AG20443 (cell line): ENCODE measurements at places on chromosomes 16 and 17.
A peak's percentile ranks its signal among the peaks of the same experiment; 100 is the strongest.

GRCh38 chr16:66653581-66654350 lies 42.8 kb downstream of the CMTM4 start:
- no peak for DNase-seq

GRCh38 chr17:67922503-67922902 lies 73.8 kb downstream of the C17orf58 start:
- DNase-seq: no peak

GRCh38 chr17:2450016-2450650 lies 49.3 kb upstream of the MNT start:
- no peak for DNase-seq

GRCh38 chr17:1239210-1239609 lies 31.0 kb upstream of the BHLHA9 start:
- no peak for DNase-seq

DNA sequence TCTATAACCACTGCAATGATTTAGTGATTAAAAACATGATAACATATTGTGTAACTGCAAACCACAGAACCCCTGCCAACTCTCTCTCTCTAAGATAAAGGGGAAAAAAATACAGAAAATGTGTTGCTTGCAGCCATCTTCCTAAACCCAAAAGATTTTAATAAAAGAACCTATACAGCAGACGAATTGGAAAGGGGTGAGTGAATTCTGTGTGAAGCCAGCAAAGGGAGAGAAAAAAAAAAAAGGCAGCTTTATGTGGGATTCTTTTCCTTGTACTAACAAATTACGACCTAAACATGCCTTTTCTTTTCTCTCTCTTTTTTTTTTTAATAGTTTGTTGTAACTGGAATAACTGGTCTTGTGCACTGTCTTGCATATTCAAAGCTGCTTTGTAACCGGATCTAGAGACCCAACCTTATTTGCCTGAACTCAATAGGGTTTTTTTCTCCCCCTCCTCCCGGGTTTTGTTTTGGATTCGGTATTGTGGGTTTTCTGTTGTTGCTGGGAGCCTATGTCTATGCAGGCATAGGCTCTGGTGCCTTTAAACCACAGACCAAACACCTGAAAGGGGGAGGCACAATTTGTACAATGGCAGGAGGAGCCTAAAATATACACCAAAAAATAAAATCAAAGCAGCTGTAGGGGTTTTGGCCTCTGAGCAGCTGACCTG lies 7.0 kb upstream of the ZFHX3 start:
- DNase-seq: no peak

DNA sequence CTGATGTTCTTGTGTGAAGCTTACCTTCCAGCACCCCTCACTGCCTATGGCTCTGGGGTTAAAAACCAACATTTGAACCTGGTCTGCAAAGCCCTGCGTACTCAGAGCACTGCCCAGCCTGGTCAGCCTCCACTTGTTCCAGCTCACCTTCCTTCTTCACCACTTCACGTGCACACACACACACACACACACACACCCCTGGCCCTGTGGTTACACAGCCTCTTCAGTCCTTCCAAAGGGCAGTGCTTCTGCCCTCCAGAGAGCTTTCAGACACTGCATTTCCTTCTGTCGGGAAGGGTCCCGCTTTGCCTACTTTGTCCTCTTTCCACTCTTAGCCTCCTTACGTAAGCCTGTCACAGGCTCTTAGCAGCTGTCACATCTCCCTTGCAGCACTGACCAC lies 9.6 kb upstream of the TMEM220 start:
- DNase-seq: no peak

GRCh38 chr17:17812211-17813054 lies 24.4 kb downstream of the SREBF1 start:
- DNase-seq: peak; percentile 91

- DNase-seq: no peak
These were observed 2.7 kb downstream of the PRSS53 start for GRCh38 chr16:31085873-31086628.

- DNase-seq: no peak
These were observed 35.6 kb downstream of the NEUROD2 start for GRCh38 chr17:39572121-39572520.

DNA sequence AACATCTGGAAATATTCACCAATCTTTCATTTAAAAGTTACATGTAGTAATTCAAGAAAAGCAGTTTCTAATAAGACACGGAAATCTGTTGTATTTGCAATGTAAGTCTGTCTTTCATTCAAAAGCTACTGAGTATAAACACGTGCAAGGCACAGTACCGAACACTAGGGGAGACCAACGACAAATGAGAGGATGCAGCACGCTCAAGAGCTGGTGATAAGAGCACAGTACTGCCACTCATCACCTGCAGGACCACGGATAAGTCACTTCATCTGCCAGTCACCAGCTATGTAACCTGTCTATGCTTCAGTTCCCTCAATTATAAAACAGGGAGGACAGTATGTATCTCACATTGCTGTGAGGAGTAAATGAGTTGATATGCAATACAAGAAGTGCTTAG lies 67.1 kb downstream of the CLEC18A start:
- DNase-seq: no peak

- no peak for DNase-seq
These were observed 66.3 kb downstream of the CHD9 start for GRCh38 chr16:53121043-53121620.

DNA sequence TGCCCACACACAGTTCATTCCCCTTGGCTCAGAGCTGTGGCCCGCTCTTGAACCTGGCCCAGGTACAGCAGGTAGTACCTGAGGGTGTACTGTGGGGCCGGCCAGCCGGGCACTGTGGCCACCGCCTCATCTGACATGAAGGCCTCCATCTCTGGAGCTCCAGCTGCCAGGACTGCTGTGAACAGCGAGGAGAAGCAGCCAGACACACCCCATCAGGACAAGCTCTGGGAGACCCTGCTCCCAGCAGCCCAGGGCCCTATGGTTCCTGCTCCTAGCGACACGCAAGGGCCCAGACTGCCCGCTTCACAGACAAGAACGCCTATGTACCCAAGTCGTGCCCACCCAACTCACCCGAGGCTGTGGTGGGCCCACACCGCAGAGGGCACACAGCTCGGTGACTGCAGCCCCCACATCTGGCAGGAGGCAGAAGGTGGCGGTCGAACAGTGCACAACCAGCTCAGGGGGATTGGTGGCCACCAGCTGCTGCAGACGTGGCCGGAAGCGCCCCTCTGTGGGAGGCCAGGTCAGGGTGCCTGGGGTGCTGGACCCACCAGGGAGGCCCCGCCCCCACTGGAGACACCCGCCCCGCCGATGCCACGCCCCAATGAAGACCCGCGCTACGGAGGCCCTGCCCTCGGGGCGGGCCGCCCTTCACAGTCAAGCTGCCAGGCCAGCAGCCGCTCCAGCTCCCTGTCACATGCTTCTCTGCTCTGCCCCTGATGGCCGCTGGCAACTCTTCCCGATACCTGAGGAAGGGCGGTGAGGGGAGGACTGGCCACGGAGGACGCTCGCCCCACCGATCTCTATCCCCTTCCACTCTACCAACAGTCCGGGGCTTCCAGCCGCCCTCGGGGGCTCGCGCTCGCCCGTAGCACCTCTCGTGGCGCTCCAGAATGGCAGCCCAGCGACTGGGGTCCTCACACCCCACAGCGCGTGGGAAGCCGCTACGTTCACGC lies 1.1 kb upstream of the STUB1 start:
- DNase-seq: peak; percentile 40

GRCh38 chr16:69405757-69406156 lies 18.7 kb upstream of the CYB5B start:
- no peak for DNase-seq

DNA sequence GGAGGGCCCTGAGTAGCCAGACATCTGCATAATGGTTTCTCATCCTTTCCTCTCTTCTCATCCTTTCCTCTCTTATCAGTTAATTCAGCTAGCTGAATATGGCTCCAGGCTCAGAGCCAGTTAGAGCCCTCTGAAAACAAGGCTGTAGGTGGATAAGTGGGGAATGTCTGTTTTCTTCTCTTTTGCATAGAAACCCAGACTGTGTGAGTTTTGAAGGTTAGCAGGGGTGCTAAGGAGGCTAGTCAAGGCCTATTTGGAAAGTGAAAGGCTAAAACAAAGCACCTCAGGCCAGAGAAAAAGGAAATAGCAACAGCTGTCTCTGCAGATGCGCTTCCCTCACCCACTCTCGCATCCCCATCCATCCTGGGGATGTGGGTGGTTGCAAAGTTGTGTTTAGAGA lies 420.9 kb downstream of the SHISA9 start:
- no peak for DNase-seq

GRCh38 chr16:81179219-81179618 lies 59.3 kb upstream of the BCO1 start:
- no peak for DNase-seq

DNA sequence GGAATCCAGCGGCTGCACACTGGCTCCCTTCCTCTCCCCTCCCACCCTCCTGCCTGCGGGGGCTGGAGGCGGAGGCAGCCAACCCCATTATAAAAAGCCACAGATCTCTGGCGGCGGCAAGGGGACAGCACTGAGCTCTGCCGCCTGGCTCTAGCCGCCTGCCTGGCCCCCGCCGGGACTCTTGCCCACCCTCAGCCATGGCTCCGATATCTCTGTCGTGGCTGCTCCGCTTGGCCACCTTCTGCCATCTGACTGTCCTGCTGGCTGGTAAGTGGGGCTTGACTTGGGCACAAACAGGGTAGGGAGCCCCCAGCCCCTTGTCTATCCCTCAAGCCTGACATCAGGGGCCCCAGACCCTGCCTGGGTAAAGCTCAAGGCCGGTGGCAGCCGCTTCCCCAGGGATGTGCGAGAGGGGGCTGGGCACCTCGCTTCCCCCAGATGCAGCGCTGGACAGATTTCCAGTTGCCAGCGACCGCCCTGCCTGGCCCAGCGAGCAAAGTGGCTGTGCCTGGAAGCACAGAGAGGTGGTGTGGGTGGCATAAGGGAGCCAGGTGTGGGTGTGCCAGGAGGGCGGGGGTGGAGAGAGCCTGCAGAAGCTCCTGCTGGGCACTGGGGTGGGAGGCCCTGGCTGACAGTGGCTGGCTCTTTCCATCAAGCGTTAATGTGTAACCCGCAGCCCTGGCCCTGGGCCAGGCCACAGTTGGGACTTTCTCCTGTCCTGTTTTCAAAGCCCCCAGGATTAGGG lies at the start of gene CX3CL1:
Gene CX3CL1, plus strand, starts transcription at position 119 of the 745 bp plus-strand sequence. Its CDS starts 79 bp downstream, at position 198.
- DNase-seq: peak; percentile 77

DNA sequence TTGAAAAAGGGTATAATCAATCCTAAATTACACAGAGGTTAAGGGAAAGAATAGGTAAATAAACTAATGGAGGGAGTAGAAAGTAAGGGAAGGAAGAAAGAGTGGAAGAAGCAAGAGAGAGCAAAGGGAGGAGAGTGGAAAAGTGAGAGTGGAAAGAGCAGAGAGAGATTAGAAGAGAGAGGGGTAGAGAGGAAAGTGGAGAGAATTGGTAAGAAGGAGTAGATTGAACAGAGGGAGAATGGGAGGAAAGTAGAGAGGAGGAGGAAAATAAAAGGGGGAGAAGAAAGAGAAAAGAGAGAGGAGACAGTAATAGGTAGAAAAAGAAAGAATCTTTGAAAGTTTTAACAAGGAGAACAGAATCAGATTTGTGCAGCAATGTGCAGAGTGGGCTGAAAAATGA lies 24.9 kb downstream of the TERB1 start:
- DNase-seq: no peak

DNA sequence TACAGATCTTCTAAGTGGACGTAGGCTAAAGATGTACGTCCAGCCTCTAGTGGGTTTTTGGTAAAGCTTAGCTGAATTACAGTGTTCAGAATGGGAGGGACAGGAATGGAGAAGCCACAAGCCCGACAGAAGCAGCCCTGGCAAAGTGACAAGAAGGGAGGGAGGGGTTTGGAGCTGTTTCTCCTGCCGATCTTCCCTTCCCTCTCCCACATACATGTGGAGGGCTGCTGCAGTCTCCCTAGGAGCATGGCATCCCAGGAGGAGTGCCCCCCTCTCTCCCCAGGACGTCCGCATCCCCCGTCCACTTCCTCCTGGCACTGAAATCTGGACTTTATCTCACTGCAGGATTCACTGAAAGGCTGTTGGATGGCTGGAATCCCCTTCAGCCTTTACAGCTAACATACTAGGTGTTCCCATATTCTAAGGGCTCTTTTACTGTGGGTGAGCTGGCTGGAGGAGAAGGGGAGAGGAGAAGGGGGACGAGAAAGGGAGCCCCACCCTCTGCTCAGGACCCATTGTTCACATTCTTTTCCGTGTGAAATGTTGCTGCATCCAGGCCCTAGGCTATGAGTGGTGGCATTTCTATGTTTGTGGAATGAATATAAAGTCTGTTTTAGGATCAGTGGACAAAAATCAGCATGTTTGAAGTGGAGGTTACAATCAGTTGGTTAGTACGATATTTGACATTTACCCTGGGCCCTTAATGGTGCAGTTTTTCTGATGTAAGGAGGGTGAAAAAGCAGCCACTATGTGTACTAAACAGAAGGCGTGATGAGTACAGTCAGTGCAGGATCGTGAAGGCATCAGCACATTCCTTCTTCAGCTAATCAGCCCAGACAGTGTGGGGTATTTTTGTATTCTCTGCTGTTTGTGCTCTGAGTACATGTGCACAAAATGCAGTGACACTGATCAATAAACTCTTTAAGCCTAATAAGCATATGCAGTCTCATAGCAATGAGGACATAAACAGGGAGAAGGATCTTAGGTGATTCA lies 94.6 kb downstream of the SPECC1 start:
- no peak for DNase-seq

GRCh38 chr17:42167807-42168206 lies 13.0 kb upstream of the RAB5C start:
- no peak for DNase-seq

DNA sequence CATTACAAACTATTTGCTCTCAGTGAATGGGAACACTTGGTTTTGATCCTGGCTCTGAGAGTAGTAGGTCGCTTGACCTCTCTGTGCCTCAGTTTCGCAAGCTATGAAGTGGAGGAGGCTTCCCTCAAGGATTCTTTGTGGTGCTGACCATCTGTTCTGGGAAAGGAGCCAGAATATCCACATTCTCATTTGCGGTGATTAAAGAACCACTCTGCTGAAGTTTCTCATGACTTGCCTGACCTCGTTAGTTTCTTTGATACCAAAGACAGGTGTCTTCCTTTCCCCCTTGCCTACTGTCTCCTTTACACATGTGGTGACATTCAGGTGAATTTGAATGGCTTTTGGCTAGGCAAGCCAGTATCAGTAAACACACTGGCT lies 116.0 kb downstream of the SNX29 start:
- DNase-seq: peak; percentile 67

GRCh38 chr17:68460715-68461114 lies 3.4 kb upstream of the WIPI1 start:
- no peak for DNase-seq

DNA sequence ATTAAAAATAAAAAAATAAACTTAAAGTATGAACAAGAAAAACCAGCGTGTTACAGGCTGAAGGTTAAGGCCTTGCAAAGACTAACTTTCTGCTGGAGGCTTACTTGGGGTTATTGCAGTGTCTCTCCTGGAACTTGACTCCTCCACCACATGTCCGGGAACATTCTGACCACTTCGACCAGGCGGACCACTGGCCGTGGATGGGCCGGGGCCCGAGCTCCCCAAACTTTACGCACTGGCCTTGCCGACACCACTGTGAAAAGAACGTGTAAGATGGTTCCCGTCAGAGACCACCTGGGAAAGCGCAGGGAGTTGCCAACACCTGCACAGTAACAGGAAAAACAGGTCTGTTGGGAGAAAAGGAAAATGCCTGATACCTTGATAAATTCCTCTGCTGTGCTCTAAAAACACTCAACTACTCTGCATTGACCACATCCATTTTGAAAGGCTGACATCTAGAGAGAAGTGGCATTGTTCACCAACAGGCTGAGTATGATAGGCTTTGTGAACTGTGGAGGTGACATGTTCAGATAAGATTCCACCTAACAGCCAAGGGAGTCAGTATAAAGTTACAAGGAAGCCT lies 99.1 kb downstream of the ADAMTS18 start:
- DNase-seq: no peak

- no peak for DNase-seq
These were observed 577.9 kb upstream of the CDH5 start for GRCh38 chr16:65788434-65789140.
